ENCODE measurements at places on chromosomes 12 and 14.

- peak; percentile 22 for DNase-seq
These were observed 112.7 kb downstream of the SCARB1 start for GRCh38 chr12:124750787-124751471.

DNA sequence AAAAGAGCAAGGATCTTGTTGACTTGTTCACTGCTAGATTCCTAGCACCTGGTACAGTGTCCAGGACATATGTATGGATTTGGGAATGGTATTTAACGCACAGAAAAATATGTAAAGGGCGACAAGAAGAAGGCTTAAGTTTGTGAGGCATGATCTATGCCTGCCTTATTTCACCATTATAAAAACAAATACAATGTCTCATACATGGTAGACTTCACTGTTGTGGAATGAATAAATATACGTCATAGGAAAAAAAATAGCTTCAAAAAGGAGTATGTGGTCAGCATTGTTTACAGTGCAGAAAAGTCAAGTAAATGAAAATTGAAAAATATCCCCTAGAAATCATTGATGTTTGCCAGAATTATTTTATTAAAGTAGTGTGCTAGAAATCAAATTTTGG, 30.0 kb downstream of the HCFC2 start:
- DNase-seq = no peak

DNA sequence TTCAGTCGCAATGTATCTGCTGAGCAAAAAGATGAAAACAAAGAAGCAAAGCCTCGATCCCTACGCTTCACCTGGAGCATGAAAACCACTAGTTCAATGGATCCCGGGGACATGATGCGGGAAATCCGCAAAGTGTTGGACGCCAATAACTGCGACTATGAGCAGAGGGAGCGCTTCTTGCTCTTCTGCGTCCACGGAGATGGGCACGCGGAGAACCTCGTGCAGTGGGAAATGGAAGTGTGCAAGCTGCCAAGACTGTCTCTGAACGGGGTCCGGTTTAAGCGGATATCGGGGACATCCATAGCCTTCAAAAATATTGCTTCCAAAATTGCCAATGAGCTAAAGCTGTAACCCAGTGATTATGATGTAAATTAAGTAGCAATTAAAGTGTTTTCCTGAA, 19.8 kb downstream of the CKB start:
- DNase-seq = no peak

GRCh38 chr12:80864046-80864735, 73.5 kb downstream of the LIN7A start:
- no peak for DNase-seq

DNA sequence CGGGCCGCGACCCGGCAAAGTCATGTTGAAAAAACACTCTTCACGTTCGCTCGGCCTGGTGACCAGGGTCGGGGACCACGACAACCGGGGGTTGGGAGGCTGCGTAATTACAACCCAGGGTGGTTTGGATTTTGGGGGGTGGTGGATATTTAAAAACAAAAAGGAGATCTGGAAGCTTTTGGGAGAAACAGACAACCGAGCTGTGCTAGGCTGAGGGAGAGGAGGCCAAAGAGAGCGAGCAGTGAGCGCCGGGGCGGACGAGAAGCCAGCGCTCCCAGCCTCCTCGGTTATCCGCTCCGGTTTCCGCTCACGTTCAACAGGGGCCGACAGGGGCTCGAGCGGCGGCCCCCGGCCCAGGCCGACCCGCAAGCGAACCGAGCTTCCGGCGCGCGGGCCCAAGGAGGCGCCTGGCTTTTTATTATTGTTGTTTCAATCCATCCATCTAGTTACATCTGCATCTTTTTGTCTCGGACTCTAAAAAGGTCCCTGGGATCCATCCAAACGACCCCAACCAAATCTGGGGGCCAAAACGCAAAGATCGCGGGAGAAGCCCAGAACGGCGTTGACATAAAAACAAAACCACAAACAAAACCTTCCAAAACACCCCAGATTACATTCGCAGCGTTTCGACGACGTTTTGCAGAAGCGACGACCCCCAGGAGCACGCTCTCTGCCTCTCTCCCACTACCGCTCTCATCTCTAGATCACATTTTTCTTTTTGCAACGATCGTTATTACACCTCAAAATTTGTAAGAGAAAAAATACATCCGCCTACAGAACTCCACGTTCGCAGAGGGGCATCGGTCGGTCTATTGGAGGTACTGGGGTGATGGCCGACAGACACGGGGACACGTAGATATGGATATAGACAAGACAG, 771 bp downstream of the OTX2 start:
- no peak for DNase-seq

DNA sequence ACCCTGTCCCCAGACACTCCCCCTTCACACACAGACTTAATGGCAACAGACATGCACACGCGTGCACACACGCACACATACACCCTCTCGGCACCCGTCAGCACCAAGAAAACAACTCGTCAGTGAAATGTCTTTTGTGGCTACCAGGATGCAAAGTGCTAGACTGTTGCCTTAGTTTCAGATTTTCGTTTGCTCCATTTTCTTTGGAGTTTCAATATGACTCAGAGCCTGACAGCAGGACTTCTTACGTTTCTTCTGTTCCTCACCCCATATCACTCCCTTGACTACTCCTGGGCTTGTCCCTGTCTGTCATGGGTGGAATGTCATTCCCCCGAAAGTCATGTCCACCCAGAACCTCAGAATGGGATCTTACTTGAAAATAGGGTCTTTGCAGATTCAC, 182.9 kb downstream of the GLT1D1 start:
- DNase-seq = no peak

DNA sequence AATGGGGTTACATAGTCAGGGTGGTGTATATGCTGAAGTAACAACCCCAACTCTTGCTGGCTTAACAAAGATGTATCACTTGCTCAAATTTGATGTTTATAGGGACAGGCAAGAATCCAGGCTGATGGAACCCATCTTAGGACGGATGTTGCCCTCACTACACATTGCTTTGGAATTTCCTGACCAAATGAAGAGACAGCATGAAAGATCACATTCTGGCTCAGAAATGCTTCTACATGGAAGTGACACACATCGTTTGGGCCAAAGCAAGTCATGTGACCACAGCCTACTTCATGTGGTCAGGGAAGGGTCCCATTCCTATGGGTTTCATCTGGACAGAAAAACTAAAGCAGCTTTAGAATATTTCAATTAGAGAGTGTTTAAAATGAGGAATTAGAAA, 345.8 kb downstream of the TMEM132D start:
- DNase-seq = no peak

DNA sequence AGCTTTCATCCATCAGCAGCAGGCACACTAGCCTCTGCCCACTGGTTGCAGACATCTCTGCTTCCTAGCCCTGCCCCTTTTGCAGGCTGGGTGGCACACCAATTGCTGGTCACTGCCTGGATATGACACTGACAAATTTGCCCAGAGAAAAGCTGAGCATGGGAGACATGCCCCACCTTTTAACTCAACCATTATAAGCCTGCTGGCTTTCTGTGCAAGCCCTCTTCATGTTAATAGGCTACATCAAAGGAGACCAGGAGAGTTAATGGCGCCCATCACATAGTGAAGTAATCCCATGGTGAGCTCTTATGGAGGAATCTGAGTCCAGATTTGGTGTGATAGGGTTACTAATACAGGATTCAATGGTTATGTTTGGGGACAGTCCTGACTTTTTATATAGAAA, 139.2 kb downstream of the KICS2 start:
- DNase-seq = no peak

DNA sequence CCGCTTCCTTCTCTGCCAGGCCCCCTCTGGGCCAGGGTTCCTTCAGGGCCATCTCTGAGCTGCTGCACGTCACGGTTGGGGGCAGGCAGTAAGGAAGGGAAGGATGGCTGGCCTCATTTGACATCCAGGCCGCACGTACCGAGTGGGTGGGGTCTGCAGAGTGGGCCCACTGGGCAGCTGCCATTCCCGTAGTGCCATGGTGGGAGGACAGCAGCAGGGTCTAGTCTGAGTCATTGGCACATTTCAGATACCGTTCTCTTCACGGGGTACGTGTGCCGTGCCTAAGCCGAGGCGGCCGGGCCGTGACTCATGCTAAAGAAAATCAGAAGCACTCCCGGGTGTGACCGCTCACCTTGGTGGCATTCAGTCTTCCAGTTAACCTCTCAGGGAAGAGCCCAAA, 43.9 kb downstream of the IL31 start:
- DNase-seq = no peak

DNA sequence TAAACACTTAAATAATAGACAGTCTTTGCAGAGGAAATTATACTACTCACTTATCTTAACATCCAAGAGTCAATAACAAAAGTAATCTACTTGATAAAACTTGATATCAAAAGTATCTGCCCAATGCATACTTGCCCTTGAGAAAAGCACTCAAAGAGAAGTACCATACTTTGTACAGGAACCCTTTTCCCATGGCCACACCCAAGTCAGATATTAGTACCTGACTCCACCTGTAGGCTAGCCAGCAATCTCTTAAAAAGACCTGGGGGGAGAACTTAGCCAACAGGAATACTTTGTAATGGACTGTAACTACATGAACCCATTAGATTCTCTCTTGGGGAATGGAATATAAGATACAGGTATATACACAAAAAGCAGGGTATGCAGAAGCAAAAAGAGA, 99.6 kb upstream of the HECTD1 start:
- DNase-seq = no peak

DNA sequence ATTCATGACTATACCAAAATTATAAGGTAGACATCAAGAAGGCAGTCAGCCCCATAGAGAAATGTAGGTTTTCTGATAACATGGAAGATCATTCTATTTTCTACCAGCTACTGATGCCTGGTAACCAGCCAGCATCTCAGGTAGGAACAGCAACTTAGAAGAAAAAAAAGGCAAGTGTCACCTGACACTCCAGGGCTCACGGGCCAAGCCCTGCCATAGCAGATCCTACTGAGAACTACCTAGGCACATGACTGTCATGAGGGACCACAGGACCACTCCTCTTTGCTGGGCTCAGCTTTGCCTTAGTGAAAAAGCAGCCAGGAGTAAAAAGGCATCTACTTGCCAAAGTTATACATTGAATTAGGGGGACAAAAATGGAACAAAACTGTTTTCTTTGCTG, 33.4 kb downstream of the CORO1C start:
- no peak for DNase-seq
